ENCODE measurements at places on chromosomes 2 and 18.
A peak's percentile ranks its signal among the peaks of the same experiment; 100 is the strongest.

- DNase-seq: peak; percentile 54
These were observed 38.0 kb downstream of the CYP1B1 start for GRCh38 chr2:38037757-38038621.

DNA sequence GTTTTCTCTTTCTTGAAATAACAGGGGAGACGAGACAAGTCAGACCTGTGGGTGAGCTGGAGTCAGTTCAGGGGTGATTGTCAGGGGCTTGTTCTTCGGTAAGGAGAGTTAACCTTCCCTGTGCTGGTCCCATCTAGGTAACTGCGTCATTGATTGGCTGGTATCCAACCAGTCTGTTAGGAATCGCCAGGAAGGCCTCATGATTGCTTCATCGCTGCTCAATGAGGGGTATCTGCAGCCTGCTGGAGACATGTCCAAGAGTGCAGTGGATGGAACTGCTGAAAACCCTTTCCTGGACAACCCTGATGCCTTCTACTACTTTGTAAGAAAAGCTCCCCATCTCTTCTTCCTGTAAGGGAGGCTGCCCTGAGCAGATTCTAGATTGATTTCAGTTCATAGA lies 21.3 kb downstream of the PLEK start:
- DNase-seq: no peak

GRCh38 chr2:190138032-190138431 lies 75.5 kb upstream of the MSTN start:
- no peak for DNase-seq

GRCh38 chr2:145012214-145012670 lies 492.3 kb upstream of the ZEB2 start:
- no peak for DNase-seq

GRCh38 chr2:57881998-57882888 lies 164.4 kb upstream of the VRK2 start:
- DNase-seq: no peak

GRCh38 chr18:73880387-73880786 lies 267.2 kb downstream of the FBXO15 start:
- DNase-seq: no peak

- no peak for DNase-seq
These were observed 17.6 kb upstream of the KIDINS220 start for GRCh38 chr2:8855010-8855409.

DNA sequence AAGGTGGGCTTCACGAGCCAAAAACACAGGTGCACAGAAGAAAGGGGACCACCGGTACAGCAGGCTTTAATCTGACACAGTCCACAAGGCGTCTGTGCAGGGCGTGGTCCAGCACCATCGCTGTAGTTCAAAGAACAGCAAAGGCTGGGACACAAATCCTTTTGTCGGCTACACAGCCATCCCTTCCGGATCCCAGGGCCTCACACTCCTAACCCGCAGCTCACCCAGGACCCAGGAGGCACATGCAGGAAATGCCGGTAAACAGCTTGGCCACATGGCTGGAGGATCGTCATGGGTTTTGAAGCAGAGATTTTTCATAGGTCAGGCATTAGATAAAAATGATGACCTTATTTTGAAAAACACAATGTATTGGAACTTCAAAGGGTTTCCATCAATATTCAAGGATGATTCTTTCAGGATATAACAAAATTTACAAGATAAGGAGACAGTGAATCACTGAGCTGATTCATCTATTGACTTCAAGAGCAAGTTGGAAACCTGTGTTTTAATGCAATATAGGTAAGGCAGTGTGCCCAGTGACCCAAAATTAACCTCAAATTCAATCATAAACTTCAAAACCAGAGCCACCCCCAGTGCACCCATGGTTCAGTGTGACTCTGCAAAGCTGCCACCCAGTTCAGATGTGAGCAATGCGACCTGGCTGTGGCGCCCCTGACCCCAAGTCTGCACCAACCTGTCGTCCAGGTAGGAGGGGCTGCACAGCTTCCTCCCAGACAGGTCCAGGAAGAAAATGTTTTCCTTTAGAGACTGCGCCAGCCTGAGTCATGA lies 74.4 kb downstream of the TMEM18 start:
- DNase-seq: no peak

- no peak for DNase-seq
These were observed 149.6 kb upstream of the APCDD1 start for GRCh38 chr18:10304853-10305252.

Data from WTC11 (cell line).